Chondrocyte (in vitro differentiated cells): ENCODE measurements at places on chromosomes 3 and 15. TPM values are rescaled to one million over a fixed set of nuclear protein-coding genes. Genes with fewer than 3 reads are reported as not detected.
A peak's percentile ranks its signal among the peaks of the same experiment; 100 is the strongest.

The CP gene
- not detected in 3 replicates for total RNA-seq

DNA sequence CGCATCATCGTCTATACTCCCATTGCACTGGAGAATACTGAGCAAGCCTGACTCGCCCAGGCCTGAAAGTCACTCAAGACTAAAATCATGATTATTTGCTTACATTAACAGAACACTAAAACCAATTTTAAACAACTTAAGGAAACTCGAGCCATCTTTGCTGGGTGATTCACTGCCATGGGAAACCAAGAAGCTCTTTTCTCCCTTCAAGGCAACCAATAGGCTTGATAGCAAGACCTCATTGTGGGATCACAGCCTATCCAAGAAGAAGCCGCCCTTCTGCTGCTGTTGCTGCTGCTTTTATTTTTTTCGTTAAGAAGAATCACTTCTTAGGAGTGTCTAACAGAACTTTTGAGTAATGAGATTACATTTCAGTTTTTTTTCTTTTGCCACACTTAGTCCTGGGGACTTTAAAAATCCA is 479.4 kb downstream of the FOXP1 start:
- no peak for DNase-seq
- peaks cover 2% of the 10 kb centered on the region for H3K36me3 ChIP-seq
- peak overlapping the region; percentile 97 for H3K27ac ChIP-seq
- no peaks in the 10 kb centered on the region for H3K27me3 ChIP-seq

DNA sequence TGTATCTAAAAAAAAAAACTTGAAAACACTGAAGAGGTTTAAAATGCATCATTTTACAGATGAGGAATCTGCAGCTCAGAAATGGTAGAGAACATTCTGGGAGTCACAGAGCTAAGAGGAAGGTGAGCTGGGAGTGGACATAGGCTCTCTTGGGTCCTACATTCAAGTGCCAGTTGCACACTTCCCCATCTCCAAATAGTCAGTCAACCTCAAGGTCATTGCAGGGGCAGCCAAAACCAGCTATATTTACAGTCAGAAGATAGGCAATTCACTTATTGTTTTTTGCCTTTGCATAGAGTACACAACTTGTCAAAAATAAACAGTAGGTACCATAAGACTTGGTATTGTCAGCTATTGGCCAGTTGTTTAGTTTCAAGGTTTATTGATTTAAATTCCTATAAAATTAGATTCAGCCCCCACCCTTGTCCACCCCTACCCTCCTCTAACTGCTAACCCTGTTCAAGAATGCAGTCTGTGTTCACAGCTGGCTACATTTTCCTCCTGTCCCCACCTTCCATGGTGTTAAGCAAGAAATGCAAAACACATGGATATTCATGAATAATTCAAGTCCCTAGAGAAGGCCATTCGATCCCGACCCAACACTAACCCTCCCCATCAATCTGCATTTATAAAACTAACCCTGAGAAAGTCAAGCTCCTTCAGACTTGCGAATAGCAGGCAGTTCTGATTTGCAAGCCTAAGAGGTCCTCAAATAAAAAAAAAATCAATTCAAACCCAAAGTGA is 567.0 kb upstream of the MCTP2 start:
- no peak for DNase-seq
- H3K36me3 ChIP-seq, result no peaks in the 10 kb centered on the region
- H3K27ac ChIP-seq, result no peak overlapping the region
- H3K4me3 ChIP-seq, result no peak overlapping the region
- H3K27me3 ChIP-seq, result no peaks in the 10 kb centered on the region
- no peaks in the 10 kb centered on the region for H3K4me1 ChIP-seq

GRCh38 chr3:38985981-38986380 is 65.8 kb downstream of the SCN11A start:
- H3K27me3 ChIP-seq, result peaks cover 8% of the 10 kb centered on the region
- no peak for DNase-seq
- no peaks in the 10 kb centered on the region for H3K4me1 ChIP-seq
- no peak overlapping the region for H3K4me3 ChIP-seq
- H3K27ac ChIP-seq, result no peak overlapping the region

The PSTPIP1 gene
- not detected in 3 replicates for total RNA-seq

- H3K4me1 ChIP-seq, result peaks cover 48% of the 10 kb centered on the region
- no peak for DNase-seq
- peaks cover 3% of the 10 kb centered on the region for H3K36me3 ChIP-seq
- H3K4me3 ChIP-seq, result no peak overlapping the region
- peak overlapping the region; percentile 81 for H3K27ac ChIP-seq
Measured at GRCh38 chr3:120495809-120496208, 45.0 kb upstream of the FSTL1 start.

The CCDC39 gene
- total RNA-seq, result not detected in 3 replicates

DNA sequence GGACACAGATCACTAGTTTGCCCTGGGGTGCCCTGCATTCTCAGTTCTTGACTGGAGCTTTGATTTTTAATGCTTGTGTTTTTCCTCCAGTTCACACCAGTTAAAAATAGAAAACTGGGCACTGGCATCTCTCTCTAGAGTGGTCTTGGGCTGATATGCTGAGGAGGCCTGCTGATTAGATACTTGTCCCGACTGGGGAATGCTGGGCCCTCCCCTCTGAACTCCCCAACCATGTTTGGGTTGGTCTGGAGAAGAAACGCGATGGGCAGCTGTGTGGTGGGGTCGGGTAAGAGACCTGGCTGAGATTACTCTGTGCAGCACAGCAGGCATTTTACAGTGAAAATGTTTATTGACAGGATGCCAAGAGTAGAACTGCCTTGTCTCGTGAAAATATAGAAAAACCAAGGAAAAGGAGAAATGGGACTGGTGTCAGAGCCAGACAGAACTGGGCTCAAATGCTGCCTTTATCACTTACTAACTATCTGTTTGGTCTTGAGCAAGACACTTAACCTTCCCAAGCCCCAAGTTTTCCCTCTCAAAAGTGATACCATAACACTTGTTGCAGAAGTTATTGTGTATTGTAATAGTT is 1.6 kb upstream of the ACTC1 start:
- peaks cover 44% of the 10 kb centered on the region for H3K4me1 ChIP-seq
- no peaks in the 10 kb centered on the region for H3K36me3 ChIP-seq
- DNase-seq, result no peak
- H3K27me3 ChIP-seq, result peaks cover 16% of the 10 kb centered on the region
- H3K4me3 ChIP-seq, result no peak overlapping the region
- H3K27ac ChIP-seq, result no peak overlapping the region

The AGBL1 gene
- not detected in 3 replicates for total RNA-seq

The FEZF2 gene
- not detected in 3 replicates for total RNA-seq

The CSPG5 gene
- 1.2 to 2.8 TPM (median 2.1 TPM) in 3 replicates for total RNA-seq

- no peak for DNase-seq
- peaks cover 2% of the 10 kb centered on the region for H3K27me3 ChIP-seq
- H3K4me1 ChIP-seq, result peaks cover 19% of the 10 kb centered on the region
Measured at GRCh38 chr3:55491296-55491816, 4.2 kb upstream of the WNT5A start.

- no peak for DNase-seq
- no peak overlapping the region for H3K27ac ChIP-seq
- H3K36me3 ChIP-seq, result peaks cover 14% of the 10 kb centered on the region
- H3K27me3 ChIP-seq, result no peaks in the 10 kb centered on the region
Measured at GRCh38 chr3:178231645-178232044, 304.6 kb upstream of the KCNMB2 start.

DNA sequence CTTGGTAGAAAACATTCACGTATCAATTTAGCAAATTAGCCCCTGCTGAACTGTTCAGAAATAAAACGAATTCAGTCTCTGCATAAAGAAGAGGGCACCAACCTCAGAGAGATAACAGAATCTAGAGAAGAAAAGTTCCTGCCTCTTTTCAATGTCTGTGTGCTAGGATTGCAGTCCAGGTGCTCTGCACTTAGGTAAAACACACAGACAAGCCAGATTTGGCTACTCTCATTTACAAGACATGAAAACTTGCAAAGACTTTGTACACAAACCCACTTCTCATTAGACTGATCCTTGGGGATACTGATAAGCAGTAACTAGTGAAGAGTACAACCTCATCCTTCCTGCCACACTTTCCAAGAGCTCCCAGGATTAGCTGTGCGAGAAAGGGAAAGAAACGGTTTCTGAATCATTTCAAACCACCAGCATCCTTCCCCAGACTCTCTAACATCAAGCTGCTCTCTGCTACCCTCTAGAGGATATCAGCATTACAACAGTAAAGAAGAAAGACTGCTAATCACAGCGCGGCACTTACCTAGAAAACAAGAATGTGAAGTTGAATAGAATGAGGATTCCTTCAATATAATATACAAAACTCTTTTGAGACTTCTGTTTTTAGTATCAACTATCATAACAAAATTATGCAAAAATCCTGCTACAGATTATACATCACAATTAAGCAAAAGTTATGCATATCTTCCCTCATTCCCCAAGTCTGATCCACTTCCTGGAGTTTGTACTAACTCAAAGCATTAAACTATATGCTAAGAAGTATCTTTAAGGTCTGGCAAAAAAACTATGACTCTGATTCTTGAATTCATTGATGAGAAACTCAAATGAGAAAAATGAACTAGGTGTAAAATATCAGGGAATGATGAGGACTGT is 306.4 kb downstream of the MAGI1 start:
- no peak overlapping the region for H3K27ac ChIP-seq
- H3K27me3 ChIP-seq, result no peaks in the 10 kb centered on the region
- H3K4me3 ChIP-seq, result no peak overlapping the region
- peaks cover 34% of the 10 kb centered on the region for H3K4me1 ChIP-seq
- no peaks in the 10 kb centered on the region for H3K36me3 ChIP-seq

The SST gene
- total RNA-seq, result not detected in 3 replicates

The REC114 gene
- not detected in 3 replicates for total RNA-seq

The ADAMTSL3 gene
- 0.17 to 0.49 TPM in 2 of 3 replicates, not detected in the other for total RNA-seq

The CDCP1 gene
- total RNA-seq, result 0.15 to 0.48 TPM (median 0.18 TPM) in 3 replicates

The CADM2 gene
- total RNA-seq, result 1.1 to 1.6 TPM (median 1.2 TPM) in 3 replicates

DNA sequence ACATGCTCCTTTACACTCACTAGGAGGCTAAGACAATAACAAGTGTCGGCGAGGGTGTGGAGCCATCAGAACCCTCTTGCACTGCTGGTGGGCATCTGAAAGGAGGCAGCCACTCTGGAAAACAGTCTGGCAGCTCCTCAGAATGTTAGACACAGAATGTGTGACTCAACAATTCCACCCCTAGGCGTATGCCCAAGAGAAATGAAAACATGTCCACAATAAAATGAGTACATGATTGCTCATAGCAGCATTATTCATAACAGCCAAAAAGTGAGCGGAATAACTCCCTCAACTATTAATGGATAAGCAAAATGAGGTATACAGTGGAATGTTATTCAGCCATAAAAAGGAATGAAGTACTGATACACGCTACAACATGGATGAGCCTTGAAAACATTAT is 57.8 kb downstream of the WNT7A start:
- no peaks in the 10 kb centered on the region for H3K36me3 ChIP-seq
- no peak for DNase-seq
- no peak overlapping the region for H3K4me3 ChIP-seq
- no peaks in the 10 kb centered on the region for H3K4me1 ChIP-seq
- no peaks in the 10 kb centered on the region for H3K27me3 ChIP-seq

DNA sequence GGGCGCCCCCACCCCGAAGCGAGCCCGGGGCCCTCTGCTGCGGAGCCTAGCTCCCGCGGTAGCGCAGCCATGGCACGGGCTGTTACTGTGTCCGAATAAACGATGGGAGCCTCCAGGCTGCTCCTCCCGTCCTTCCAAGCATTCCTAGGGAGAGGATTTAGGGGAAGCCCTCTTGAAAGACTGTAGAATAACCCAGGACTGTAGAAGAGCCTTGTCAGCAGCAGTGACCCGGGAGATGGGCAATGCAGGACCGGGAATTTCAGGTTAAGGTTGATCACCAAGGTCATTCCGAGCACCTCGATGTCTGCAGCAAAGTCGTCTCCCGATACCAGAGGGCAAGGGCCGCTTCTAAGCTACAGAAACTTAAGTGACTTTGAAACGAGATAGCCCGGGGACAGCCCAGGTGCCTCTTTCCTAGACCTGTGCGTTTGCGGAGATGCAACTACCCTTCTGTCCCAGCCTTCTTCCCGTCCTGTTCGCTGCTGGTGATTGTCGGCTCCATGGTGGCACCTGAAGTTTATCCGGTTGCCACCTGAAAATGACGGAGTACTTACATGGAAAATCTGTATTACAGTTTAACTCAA is 753 bp upstream of the MYO5A start:
- no peak for DNase-seq
- no peaks in the 10 kb centered on the region for H3K27me3 ChIP-seq
- peak overlapping the region; percentile 73 for H3K4me3 ChIP-seq
- H3K27ac ChIP-seq, result peak overlapping the region; percentile 42
- peaks cover 24% of the 10 kb centered on the region for H3K4me1 ChIP-seq
- no peaks in the 10 kb centered on the region for H3K36me3 ChIP-seq
